ENCODE measurements at places on chromosomes 1 and 21.

- DNase-seq = no peak
These were observed 42.0 kb upstream of the CCSAP start for GRCh38 chr1:229384822-229385221.

DNA sequence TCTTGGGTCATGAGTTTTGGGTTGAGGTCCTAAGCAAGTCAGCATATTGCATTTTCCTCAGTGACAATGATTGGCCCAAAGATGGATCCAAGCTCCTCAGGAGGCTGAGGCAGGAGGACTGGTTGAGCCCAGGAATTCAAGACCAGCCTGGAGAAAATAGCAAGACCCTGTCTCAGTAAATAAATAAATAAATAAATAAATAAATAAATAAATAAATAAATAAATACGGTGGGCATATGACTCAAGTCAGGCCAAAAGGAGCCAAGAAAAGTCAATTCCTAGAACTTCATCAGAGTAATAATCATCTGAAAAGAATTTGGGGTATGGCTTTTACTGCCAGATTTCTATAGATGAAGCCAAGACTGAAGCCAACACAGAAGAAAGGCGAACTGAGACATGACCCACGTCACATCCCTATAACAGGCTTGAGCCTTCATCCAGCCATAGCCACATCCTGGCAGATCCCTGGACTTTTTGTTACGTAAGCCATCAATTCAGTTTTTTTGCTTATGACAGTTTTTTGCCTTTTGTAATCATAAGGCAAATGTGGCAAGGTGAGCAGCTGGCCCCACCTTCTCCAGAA is 88.5 kb upstream of the NFASC start:
- DNase-seq = no peak

DNA sequence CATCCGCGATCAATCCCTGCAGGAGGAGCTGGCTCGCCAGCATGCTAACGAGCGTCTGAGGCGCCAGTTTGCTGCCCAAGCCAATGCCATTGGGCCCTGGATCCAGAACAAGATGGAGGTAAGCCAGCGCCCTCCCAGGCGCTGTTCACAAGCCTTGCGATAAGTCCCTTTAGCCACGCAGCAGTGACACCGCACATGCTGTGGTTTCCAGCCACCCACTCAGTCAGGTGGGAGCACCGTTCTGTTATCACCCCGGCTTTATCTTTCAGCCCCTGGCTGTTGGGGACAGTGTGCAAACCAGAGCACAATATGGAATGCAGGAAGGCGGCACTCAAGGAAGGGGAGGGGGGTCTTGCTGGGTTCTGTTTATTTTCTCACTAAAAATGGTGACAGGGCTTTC is 41.1 kb upstream of the MTR start:
- no peak for DNase-seq

DNA sequence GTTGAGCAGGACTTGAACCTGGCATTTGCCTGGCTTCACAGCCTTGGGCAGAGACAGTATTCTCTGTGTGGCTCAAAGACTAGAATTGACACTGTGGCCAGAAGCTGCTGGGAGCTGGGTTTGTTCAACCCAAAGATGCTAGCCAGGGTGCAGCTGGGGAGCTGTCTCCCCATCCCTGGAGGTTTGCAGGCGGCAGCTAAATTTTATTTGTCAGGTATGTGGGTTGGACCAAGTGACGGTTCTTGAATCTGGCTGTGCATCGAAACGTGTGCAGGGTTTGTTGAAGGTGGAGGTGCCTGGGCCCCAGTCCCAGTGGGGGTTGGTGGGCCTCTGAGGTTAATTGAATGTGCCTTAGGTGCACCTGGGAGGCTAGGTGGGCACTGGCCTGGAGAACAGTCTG is 11.8 kb downstream of the WNT4 start:
- DNase-seq = no peak

DNA sequence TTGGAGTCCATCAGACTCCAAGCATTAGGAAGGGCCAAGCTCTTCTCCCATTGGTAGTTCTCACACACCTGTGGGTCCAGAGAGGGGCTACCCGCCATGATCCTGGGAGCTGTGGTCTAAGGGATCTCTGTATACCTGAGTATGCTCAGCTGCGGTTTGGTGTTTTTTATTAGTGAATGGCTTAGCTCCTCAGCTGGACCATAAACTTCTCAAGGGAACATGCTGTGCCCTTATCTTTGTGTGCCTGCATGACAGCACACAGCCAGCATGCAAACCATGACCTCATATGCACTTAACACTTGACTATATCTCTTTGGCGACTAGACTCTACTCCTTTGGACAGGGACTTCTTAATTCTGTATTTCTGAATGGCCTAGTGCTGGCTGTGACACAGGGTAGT is 94.5 kb downstream of the CD58 start:
- DNase-seq = no peak

GRCh38 chr1:174800216-174800851 is 199.4 kb upstream of the CACYBP start:
- peak; percentile 21 for DNase-seq

GRCh38 chr1:32239337-32239736 is 7.7 kb upstream of the FAM167B start:
- no peak for DNase-seq

GRCh38 chr1:183636334-183636682 is 725 bp upstream of the ARPC5 start:
- DNase-seq = no peak

- no peak for DNase-seq
These were observed 53.9 kb downstream of the PRDM15 start for GRCh38 chr21:41825216-41825615.

GRCh38 chr1:204322339-204322868 is 37.3 kb downstream of the PLEKHA6 start:
- DNase-seq = no peak

- DNase-seq = no peak
These were observed at the start of gene TMEM200B for GRCh38 chr1:29123887-29124365. TMEM200B (minus strand) TSS chr1:29123903; CDS start chr1:29121828, 2,075 bp downstream.

- no peak for DNase-seq
These were observed 7.1 kb downstream of the ITGB2 start for GRCh38 chr21:44913425-44914175.

DNA sequence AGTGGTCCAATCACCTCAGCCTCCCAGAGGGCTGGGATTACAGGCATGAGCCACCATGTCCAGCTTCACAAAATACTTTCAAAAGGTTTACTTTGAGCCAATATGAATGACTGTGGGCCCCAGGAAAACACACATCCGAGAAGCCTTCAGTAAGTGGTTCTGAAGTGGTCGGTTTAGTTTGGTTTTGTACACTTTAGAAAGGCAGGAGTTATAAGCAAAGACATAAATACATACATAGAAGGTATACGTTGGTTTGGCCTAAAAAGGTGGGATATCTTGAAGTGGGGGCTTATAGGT is 3.2 kb upstream of the MIB2 start:
- DNase-seq = no peak

DNA sequence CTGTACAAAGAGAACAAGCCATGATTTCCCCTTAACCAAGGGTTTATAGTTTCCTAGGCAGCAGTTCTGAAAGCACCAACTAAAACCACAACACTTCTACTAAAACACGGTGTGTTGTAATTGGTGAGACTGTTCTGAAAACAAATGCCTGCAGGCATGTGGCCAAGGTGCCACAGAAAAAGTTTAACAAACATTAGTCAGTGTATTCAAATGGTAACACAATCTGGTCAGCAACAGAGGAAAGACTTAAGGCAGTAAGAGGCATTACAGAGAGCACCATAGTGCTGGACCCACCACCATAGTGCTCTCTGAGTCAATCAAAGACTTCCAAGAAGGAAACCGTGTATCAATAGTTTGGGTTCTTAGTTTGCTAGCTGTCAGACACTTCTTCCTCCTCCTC is 16.7 kb downstream of the SNIP1 start:
- DNase-seq = no peak

GRCh38 chr21:38039369-38039768 is 123.1 kb upstream of the KCNJ6 start:
- DNase-seq = no peak

DNA sequence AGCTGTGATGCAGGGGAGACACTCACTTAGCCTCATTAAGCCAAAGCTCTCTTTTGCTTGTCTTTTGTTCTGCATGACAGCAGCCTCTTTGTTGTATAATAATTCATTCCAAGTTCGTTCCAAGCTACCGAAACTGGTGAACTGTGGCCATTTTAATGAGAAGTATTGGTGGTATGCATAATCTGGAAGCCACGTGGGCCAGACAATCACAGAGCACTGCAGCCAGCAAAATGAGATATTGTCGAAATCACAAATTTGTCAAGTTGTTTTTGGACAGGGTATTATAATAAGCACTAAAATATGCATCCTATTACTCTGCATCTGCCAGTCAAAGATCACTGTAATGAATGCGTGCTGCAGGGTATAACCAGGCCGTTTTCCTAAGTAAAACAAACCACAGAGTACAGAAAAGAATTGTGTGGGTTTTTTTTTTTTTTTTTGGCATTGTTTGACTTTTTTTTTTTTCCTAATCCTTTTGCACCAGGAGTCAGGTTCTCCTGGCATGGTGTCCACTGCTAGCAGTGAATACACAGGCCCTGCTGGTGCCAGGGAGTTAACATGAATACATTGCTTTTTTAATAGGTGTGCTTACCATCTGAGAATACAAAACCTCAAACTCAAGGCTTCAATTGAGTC is 423.9 kb downstream of the PTBP2 start:
- DNase-seq = no peak

GRCh38 chr1:158037008-158037865 is 43.8 kb downstream of the KIRREL1 start:
- DNase-seq = no peak

- DNase-seq = peak; percentile 45
These were observed 1.6 kb upstream of the AJAP1 start for GRCh38 chr1:4652631-4653327.

DNA sequence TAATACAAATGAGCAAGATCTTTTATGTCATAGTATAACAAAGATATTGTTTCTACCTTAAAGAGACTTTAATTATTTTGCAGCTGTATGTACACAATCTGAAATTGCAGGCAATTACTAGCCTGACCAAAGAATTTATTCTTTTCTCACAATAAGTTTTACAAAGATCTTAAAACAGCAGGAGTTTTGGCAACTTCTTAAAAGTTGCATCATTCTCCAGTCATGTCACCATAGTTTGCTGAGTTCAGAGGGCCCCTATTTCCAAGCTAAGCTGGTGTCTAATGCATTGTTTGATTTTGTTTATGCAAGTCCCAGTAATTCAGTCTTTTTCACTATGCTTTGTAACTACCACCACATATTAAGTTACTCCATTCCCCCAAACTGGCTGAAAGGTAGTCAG is 114.8 kb downstream of the DNAH14 start:
- no peak for DNase-seq

- no peak for DNase-seq
These were observed 251.1 kb upstream of the JUN start for GRCh38 chr1:59034925-59035324.

- no peak for DNase-seq
These were observed 40.7 kb upstream of the CXADR start for GRCh38 chr21:17472182-17472581.

DNA sequence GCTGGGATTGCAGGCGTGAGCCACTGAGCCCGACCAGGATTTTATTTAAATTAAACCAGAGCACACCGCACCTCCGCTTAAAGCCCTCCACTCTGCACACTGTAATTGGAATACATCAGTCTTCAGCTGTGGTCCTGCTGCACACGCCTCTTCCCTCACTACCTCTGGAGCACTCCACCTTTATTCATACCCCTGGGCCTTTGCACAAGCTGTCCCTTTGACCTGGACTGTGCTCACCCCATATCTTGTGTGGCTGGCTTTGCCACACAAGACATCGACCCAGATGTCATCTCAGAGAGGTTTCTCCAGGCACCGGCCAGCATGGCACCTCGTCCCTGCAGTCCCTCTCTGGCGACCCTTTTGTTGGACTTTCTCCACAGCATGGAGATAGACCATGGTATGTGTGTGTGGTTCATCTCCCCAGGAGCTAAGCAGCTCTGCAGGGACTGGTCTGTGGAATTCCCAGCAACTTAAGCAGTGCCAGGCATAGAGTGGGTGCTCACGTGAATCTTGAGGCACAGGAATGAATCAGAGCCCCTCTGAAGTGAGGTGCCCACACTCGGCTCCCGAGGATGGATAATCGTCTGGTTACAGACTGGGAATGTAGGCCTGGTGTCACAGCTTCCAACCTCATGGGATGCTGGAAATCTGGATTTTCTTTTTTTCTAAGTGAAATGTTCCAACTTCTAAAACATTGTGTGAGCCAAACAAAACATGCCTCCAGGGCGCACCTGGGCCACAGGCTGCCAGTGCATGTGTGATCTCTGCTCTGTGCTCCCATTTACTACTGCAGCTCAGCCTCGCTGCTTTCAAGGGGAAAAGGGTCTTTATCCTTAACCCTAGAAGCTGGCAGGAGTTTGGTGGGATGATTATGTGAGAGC is 61.9 kb downstream of the EVA1C start:
- DNase-seq = no peak

DNA sequence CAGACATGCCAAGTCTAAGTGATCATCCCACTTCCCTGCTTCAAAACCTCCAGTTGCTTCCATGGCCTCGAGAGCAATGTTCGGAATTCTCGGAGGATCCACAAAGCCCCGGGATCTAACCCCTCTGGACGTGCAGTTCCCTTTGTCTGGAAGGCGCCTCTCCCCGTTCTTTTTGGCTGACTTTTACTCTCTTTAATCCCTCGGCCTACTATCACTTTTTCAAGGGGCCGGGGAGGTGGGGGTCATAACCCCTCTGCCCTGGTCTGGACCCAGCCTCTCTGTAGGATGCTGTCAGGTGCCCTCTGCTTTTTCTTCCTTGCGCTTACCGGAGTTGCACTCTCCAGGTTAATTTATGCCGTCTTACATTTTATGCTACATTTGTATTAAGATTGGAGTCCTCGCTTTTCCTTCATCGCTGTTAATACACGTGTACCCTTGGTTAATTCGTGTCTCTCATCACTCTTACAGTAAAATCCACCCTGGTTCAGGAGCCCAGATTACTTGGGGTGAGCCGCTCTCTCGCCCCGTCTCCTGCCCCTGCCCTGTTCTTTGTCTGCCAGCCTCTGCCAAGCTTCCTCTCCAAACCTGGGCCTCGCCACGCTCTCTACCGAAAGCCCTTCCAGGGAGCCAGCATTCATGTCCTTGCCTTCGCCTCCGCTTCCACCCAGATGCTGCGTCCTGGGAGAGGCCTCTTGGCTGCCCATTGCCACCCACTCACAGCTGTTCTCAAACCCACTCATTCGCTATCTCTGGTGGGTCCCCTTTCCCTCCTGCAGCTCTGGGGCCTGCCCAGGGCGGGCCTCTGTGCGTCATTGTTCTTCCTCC is 448.6 kb downstream of the CAMTA1 start:
- no peak for DNase-seq

- DNase-seq = no peak
These were observed 592 bp downstream of the CRCT1 start for GRCh38 chr1:152514715-152515433.

- peak; percentile 68 for DNase-seq
These were observed at the start of gene RGS16 for GRCh38 chr1:182604175-182605164. RGS16 (minus strand) TSS chr1:182604389; CDS start chr1:182604259, 130 bp downstream.

- DNase-seq = no peak
These were observed 38.1 kb downstream of the MRAP start for GRCh38 chr21:32336711-32337110.

- no peak for DNase-seq
These were observed 262.0 kb downstream of the TNR start for GRCh38 chr1:175481126-175482070.

DNA sequence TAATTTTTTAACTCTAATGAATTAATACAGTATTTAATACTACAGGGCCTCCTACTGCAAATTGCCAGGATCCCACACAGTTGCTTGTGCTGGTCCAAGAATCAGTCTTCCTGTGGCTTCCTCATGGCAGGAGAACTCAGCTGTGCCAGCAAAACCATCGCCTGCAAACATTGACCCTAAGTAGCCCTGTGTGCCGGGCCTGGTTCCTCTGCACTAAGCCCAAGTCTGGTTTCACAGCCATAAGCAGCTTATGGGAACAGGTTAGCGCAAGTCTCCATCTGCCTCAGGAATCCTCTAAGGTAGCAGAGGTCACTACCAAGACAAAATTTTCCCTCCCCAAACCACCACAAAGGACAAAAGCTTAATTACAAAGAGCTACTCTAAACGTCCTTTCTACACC is 216.6 kb downstream of the PLA2G4A start:
- DNase-seq = no peak

All from T-cell (primary cell).